ENCODE measurements at places on chromosomes 11 and 22.

GRCh38 chr11:68099474-68100405 lies 21.4 kb downstream of the CHKA start:
- no peak for DNase-seq

DNA sequence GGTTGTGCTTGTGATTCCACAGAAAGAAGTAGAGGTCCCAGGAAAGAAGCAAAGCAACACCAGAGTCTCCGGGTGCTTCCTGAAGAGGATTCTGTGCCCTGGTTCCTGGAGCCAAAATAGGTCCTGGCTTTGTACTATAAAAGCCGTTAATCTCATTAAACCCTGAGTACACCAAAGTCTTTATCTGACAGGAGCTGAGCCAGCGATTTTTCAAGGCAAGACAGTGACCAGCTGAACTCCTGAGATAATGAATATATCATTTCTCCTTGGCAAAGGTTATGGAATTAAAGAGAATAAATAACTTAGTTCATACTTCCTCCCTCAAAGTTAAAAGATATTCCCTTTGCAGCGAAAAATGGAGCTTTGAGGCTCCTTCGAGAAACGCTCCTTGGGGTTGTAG lies 5.2 kb downstream of the TMEM138 start:
- no peak for DNase-seq

DNA sequence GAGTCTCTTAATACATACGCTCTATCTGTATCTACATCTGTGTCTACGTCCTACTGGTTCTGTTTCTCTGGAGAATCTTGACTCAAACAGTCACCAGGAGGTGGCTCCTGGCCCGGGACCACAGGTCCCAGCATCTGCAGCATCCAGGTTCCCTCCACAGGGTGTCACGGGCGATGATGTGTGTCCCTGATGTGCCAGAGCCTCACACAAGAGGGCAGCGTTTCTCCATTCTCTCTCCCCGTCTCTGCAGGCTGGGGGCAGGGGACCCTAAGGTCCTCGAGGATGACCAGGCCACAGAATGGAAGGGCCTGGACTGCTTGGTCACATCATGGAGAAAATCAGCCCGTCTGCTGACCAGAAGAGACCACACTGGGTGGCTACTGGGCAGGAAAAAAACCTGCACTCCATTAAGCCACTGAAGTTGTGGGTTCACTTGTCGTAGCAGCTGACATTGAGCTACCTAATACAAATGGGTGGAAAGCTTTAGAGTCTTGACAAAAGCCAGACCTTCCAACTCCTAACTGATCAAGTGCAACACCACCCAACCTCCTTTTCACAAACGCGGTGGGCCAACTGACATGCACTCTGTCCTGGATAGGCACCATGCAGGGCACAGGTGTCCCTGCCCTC lies 392.5 kb downstream of the CTTN start:
- no peak for DNase-seq

- no peak for DNase-seq
Measured at GRCh38 chr11:120295099-120295498, 30.0 kb upstream of the TLCD5 start.

GRCh38 chr11:84687433-84687832 lies 939.7 kb downstream of the DLG2 start:
- DNase-seq = no peak

DNA sequence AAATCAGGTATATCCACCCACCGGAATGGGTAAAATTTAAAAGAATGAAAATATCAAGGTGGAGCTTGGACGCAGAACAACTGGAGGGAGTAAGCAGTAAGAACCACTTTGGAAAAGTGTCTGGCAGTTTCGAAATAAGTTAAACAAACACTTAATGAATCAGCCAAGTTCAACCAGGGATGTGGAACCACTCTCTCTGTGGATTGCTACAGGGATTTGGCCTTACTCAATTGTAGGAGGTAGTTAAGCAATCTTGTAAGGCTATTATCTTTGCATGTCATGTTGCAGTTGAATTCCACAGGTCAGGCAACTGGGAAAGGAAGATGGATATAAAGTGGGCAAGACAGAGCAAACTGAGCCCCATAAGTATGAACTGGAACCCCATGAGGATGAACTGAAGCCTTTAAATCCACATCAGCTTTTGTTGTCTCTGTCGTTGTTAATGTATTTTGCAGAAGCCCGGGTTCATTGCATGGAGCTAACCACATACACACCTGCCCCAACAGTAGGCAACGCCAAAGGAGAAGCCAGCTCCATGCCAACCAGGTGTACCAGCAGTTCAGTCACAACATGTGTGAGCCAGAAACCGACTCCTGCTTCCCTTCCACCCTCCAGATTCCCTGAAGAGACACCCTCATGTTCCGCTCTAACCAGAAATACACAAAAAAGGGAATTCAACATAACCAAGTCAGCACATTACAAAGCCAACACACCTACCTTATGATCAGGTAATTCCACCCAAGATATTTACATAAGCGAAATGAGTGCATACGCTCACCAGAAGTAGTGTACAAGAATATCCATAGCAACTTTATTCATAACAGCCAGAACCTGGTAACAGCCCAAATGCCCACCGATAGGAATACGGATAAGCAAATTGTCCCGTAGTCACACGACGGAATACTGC lies 8.0 kb upstream of the SLC43A3 start:
- DNase-seq = peak; percentile 81

DNA sequence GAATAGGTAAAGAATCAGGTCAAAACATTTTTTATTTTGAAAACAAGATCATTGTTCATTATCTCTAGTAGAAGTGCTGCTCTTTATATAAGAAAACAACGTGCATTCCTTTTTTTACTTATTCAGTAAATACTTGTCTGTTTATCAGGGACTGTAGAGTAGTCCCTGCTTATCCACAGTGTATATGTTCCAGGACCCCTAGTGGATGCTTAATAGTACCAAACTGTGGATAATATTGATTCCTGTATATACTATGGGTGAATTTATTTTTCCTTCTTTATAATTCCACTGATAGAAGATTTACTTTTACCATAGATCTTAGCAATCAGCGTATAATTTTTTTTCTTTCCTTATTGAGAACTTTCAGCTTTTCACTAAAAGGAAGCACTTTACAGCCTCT lies 32.6 kb downstream of the CEP295 start:
- DNase-seq = no peak

DNA sequence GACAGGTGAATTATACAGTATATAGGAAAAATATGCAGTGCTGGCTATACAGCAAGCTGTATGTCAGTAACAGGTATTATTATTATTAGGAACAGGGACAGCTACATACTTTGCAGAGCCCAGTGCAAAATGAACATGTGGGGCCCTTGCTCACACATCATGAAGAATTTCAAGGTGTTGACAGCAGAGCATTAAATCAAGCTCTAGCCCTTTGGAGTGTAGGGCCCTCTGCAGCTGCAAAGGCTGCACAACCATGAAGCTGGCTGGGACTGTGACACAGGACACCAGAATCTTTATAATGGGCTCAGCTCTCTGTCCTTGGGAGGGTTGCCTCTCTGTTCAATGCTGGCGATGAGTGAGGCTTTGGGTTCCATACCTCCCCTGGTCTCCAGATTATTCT lies 44.9 kb upstream of the DAGLA start:
- DNase-seq = no peak

DNA sequence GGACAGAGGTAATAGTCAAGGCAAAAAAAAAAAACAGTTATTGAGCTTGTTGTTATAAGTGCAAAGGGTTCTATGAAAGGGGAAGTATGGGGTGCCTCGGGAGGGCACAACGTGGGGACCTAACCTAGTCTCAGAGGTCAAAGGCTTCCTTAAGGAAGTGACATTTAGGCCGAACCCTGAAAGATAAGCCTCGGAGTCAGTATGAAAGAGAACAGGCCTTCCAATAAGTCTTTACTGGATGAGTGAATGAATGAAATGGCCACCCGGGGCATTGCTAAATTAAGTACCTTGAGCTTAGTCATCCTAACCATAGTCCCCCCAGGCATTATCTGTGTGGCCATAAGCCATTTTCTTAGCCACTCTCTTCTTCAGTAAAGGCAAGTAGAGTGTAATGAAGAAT lies 19.7 kb downstream of the FLI1 start:
- DNase-seq = no peak

DNA sequence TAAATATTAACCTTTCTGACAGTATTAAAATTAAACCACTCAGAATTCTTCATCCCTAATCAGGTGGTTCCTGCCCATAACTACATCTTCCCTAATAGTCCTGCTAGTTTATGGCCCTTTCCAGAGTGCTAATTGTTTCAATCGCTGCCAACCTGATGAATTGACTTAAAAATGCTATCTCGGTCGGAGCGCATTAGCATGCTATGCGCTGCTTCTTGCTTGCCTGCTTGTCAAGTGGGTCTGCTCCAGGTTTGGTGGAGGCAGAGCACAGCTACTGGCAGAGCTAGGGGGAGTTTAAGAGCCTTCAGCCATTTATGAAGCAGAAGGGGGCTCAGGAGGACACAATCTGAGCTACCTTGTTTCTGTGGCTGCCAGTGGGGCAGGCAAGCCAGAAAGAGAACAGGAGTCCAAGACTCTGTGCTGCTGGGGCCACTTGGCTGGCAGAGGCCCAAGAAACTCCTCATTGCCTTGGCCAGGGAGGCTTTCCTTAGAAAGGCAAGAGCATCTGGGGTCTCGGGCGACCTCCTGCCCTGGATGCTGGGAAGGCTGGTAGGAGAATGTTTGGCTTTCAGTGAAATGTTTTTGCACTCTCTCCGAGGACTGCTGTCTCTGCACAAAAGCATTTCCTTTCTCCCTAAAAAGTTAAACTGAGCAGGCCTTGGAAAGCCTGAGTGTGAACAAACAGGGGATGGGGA lies 62.1 kb upstream of the PHOX2A start:
- no peak for DNase-seq

DNA sequence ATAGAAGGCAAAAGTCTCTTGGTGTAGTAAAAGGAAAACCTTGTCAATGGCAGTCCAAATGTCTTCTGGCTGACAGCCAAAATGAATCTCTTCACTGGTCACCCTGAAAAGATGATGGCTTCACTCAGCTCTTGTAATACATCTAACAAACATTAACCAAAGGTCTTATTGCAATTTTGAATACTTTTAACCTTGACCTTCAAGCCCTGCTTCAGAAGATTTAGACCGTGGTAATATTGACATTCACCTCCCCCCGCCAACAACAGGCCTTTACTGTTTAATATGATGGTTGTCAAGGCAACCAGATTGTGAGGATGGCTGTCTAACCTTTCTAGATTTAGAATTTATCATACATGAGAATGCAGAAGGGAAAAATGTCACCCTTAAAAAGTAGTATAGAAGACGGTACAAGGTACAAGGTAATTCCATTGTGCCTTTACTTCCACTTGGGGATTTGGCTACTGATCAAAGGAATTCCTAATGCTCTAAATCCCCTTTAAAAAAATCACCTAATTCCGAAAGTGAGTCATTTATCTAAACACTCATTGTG lies 342.3 kb downstream of the LARGE1 start:
- no peak for DNase-seq

GRCh38 chr11:88345408-88345807 lies 7.9 kb upstream of the CTSC start:
- peak; percentile 65 for DNase-seq

- no peak for DNase-seq
Measured at GRCh38 chr11:64585150-64585549, 5.9 kb upstream of the SLC22A12 start.

DNA sequence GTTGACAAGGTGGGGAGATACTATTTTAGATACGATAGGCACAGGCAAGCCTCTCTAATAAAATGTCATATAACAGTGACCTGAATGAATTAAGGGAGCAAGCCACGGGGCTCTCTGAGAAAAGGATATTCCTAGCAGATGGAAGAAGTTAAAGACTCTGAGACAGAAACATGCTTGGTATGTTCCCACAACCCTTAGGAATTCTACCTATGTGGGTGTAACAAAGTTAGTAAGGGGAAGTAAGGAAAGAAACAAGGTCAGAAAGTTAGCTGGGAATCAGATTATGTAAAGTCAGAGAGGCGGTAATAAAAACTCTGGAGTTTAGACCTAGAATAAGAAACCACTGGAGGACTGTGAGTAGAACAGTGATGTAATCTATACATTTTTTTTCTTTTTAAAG lies 59.7 kb upstream of the GDPD4 start:
- DNase-seq = peak; percentile 79

DNA sequence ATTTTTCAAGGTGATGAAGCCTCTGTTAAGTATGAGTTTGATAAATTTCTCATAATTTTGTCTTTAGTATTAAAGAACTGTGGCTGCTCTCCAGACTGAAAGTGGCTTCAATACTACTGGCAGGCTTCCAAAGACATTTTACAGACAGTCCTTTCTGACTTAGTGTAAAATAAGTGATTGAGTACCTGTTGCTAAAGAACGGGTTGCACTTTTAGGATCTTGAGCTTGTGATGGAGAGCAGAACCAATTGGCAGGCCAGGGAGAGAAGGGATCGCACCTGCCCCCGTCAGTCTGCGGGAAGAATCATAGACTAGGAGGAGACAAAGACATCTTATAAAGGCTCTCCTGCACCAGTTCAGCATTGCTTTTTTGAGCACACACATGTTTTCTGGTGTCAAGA lies 4.4 kb downstream of the NCAM1 start:
- DNase-seq = no peak

DNA sequence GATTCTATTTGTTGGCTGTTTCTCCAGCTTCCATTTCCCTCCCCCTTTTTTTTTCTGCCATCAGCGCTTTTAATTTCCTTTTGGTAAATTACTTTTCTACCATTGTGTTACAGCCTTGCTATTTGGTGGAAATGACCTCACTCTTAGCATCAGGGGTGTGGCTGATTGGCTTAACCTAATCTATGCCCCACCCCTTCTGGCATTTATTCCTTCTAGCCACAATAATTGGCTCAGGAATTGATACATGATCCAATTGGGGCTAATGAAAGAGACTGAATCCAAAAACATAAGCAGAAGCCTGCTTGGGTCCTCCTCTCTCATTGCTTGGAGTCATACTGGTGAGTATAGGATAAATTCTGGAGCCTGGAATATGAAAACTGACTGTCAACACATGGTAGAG lies 402.4 kb upstream of the LRRC4C start:
- no peak for DNase-seq

GRCh38 chr11:114166897-114167323 lies 107.4 kb downstream of the ZBTB16 start:
- peak; percentile 94 for DNase-seq

DNA sequence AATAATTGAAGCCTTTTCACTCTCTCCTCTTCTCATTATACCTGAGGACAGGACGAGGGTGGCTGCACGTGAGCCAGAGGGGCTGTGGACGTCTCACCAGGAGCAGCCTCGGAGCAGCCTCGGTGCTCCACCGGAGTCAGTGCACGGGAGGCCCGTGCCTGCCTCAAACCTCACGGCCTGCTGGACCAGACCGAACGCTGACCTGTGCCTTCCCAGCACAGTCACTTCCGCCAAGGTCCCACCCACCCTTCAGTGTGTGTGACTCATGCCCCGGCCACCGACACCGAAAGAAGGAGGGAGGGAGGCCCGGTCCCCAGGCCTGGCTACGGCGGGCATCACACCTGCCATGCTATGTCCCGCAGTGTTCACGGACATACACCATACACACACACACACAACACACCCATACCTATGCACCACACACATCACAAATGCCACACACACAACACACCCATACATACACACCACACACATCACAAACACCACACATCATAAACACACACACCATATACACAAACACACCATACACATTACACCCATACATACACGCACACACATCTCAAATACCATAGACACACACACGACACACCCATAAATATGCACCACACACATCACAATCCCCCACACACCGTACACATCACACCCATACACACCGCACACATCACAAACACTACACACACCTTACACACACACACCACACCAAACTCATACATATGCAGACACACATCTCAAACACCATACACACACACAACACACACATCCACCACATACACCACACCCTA lies 1506.5 kb downstream of the TBC1D22A start:
- no peak for DNase-seq

Data from fibroblast of skin of scalp (primary cell).